ENCODE measurements at places on chromosomes 16 and 17.
A peak's percentile ranks its signal among the peaks of the same experiment; 100 is the strongest.

DNA sequence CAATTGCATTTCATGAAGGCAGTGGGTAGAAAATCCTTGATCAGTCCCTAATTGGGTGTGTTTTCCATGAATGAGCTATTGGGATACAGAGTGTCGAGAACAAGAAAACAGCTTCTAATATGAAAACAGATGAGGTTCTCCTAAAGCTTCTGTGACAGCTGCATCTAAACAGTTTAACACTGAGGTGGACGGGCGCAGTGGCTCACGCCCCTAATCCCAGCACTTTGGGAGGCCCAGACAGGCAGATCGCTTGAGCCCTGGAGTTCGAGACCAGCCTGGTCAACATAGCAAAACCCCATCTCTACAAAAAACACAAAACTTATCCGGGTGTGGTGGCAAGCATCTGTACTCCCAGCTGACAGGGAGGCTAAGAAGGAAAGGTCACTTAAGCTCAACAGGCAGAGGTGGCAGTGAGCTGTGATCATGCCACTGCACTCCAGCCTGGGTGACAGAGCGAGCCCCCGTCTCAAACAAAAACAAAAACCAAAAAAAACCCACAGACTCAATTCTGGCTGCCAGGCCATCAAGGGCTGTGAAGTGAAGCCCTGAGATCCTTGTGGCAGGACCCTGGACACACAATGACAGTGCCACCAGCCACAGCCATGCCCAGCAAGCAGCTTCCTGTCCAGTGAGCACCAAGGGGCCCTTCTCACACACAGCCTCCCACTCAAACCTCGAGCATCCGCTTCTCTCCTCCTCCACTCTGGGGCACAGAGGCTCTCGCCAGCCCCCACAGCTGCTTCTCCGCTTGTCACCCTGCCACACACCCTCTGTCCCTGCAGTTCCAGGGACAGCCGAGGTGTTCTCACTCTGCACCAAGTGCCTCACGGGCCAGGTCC lies 44.0 kb downstream of the ANKRD11 start:
- no peak for DNase-seq

DNA sequence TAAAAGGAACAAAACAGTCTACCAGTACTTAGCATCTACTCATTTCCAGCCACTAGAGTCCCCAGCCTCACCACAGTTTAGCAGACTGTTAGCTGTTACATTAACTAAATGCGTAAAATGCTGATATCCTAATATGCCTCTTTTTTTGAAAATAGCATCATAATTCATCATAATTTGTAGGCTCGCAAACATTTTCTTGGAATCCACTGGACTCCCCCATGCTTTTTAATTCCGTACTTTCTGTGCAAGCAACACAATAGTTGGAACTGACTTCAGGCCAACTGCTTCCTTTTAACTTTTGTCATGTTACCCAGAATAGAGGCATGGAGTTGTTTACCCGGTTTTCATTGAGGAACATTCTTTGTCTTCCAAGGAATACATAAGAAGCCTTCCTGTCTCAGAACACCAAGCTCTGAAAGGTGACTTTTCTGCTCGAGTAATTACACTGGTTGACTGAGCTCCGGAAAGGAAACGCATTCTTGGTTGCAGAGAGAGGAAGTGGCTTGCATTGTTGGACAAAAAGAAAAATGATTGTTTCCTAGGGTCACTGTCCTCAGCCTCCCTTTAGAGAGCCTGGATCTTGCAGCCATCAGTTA lies 30.9 kb upstream of the SEC14L1 start:
- DNase-seq = no peak

DNA sequence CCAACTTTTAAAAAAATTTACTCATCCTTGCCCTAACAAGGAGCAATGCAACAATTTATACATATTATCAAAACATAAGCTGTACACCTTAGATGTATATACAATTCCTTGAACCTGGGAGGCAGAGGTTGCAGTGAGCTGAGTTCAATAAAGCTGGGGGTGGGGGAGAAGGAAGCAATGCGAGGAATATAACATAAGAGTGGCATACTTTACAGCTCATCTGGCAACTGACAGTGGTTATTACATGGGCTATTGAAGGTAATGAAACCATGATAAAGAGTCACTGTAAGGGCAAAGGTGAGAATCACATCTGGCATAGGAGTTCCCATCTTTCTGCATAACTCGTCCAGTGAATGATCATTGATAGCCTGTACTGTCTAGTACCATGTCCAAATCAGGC lies 43.7 kb downstream of the CA4 start:
- no peak for DNase-seq

- no peak for DNase-seq
Measured at GRCh38 chr17:59423137-59423724, 91.8 kb downstream of the YPEL2 start.

GRCh38 chr16:85159179-85159980 lies 47.1 kb upstream of the CIBAR2 start:
- no peak for DNase-seq

DNA sequence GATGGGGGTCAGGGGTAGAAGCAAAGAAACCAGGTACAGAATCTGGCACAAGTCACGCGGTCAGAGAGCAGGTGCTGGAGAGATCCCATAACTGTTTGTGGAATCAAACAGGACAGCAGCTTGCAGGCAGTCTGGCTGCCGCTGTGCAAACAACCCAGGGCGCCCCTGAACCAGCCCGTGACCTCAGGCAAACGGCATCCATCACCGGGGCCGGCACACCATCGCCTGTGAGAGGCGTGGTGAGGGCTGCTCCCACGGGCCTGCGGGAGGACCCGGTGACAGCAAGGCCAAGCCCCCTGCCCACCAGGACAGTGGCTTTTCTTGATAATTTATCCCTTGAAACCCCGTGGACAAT lies 47.9 kb downstream of the CBFA2T3 start:
- DNase-seq = no peak

GRCh38 chr17:47719411-47720152 lies 13.5 kb upstream of the TBX21 start:
- DNase-seq = peak; percentile 31

- peak; percentile 11 for DNase-seq
Measured at GRCh38 chr16:81863630-81864352, 84.7 kb downstream of the PLCG2 start.

- DNase-seq = no peak
Measured at GRCh38 chr17:81388091-81388611, 7.1 kb upstream of the BAHCC1 start.

DNA sequence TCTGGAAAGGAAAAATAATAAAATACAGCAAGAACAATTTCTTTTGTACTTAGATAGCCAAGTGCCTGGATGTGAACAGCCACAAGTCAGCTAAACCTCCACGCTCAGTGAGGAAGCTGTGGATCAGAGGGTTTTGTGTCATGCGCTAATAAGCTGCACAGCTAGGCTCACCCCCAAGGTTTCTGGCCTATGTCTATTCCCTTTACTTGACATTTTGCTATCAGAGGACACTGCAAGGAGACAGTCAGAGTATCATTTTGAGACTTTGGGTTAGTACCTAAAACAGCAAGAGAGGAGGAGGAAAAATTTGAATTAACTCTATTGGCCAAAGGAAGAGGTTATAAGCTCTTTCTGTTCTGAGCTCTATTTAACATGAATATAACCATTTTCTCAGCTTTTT lies 139.3 kb downstream of the KCNJ2 start:
- DNase-seq = no peak

GRCh38 chr16:65658349-65658748 lies 536.5 kb upstream of the CDH11 start:
- no peak for DNase-seq

- no peak for DNase-seq
Measured at GRCh38 chr16:4477966-4478365, 1.8 kb downstream of the HMOX2 start.

GRCh38 chr17:6994666-6995256 lies 1.1 kb upstream of the ALOX12 start:
- no peak for DNase-seq

DNA sequence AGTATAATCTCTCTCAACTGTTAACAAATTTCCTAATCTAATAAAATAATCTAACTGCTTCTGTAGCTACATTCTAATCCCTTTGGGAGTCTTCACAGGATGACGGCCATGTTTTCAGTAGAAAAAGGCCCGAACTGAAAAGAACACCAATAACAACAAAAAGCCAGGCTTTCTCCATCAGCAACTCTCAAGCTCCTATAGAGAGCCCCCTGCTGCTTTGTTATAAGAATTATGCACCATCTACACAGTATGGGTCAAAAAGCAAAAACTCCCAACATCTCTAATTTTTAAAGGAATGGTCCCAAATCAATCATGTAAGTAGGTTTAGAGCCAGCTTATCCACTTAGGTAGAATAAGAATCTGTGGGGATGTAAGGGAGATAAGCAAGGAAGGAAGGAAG lies 163.6 kb upstream of the C17orf78 start:
- DNase-seq = no peak

DNA sequence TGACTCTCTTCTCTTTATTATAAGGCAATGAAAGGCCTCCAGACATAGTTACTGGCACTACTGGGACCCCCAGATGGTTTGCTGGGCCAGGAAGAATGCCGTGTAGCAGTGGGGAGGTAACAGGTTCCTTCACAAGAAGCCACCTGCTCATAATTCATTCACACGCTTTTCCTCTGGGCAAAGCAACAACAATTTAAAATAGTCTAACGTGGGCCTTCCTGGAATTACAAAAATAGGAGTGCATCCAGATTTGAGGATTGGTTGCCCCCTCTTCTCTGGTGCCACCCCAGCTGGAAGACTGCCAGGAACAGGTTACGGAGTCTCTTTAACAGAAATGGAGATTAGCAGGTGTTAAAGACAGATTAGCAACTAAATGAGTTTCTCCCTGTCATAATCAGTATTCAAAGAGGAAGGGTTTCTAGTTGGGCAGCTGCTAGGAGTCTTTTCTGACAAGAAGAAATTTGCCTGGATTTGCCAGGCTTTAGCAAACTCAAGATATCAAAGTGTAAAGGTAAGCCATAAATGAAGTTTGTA lies 409.6 kb downstream of the NPIPA8 start:
- DNase-seq = no peak

DNA sequence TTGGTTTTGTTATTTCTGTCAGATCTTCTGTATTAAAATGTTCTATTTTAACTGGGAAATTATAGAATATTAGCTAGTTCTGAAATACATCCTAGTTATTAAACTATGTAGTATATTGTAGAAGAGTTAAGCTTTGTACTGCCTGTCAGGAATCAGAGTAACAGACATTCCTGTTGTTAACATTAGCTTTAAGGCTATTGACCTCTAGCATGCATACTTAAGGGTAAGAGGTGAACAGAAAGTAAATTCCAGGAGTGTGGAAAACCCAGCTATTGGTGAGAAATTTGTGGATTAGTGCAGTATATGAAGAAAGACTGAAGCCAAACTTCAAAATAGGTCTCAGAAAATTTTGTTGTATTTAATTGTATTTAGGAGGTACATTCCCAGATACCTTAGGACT lies 111.3 kb downstream of the CHD9 start:
- no peak for DNase-seq

- DNase-seq = no peak
Measured at GRCh38 chr17:8412089-8412488, 14.5 kb upstream of the RNF222 start.

DNA sequence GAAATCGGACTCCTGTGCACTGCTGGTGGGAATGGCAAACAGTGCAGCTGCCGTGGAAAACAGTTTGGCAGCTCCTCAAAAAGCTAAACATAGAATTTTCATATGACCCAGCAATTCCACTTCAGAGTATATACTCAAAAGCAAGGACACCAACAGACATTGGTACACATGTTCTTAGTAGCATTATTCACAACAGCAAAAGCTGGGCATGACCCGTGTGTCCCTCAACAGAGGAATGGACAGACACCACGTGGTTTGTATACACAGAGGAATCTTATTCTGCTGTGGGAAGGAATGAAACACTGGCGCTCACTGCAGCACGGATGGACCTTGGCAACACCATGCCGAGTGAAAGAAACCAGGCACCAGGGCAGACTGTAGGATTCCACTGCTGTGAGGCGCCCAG lies 16.0 kb downstream of the NPTX1 start:
- DNase-seq = no peak

- DNase-seq = no peak
Measured at GRCh38 chr16:53991754-53992378, 287.9 kb downstream of the FTO start.

DNA sequence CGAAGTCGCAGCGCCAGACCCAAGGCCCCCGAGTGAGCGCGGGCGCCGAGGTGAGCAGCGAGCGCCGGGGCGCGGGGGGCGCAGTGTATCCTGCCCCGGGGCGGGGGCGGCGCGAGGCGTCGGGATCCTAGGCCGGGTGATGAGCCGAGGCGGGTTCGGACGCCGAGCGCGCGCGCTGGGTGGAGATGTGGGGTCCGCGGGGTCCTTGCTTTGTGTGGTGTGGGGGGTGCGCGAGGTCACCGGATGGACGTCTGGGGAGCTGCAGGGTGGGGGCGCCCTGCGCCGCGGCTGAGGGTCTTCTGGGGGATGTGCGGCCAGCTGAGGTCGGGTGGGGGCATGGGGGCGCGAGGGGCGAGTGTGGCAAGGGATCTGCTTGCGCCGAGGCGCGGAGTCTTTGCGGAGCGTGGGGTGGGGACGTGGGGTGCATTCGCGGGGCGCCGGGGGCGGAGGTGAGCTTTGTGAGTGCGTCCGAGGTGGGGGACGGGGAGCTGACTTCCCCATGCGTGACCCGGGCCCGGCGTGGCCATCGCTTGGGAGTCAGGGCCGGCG lies 560 bp downstream of the RAI1 start:
- DNase-seq = no peak

DNA sequence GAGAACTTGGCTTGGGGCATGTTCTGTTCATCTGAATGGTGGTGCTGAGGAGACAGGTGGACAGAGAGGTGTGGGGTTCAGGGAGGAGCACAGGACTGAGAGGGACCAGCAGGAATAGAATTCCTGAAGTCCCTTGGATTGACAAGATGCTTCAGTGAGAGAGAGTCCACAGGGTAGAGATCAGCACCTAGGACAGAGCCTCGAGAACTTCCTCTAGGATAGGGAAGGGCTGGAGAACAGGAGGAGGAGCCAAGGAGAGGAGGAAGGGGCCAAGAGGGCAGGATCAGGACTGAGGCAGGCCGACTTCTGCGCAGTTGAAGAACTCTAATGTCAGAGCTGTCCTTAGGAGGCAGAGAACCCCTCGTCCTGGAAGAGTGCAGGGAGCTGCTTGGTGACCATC lies 138.4 kb downstream of the PRKCB start:
- no peak for DNase-seq

DNA sequence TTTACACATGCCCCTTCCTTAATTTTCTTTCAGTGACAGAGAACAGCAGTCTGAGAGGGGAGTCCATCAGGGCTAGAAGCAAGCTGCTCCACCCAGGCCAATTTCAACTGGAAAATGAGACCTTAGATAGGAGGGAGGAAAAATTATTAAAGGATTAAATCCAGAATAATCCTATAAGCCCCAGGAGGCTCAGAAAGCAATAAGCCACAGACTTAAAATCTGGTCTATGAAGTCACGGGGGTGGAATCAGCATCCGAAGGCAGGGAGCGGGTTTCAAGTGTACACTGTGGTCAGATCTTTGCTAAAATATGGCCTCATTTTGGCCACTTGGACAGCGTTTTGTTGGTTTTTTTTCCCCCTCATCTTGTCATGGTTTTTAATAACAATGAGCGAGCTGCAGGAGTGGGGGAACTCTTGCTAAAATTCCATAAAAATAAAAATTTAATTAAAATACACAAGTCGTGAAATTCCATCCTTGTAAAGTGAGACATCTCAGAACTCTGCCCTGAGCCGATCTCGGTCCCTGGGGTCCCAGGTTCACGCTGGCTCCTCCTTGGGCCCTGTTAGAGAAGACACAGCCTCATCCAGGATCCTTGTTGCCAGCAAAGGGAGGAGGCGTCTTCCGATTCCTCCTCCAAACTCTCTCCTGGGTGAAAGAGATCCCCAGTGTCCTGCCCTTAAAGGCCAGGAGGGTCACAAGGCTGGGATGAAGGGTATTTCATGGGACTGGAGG lies 51.6 kb upstream of the ETV4 start:
- DNase-seq = no peak

All from CD4-positive, alpha-beta T cell treated with Interferon gamma for 1 hour (primary cell).